Left ventricle myocardium superior (tissue), 1 donor: ENCODE measurements at places on chromosomes 5 and 9.

DNA sequence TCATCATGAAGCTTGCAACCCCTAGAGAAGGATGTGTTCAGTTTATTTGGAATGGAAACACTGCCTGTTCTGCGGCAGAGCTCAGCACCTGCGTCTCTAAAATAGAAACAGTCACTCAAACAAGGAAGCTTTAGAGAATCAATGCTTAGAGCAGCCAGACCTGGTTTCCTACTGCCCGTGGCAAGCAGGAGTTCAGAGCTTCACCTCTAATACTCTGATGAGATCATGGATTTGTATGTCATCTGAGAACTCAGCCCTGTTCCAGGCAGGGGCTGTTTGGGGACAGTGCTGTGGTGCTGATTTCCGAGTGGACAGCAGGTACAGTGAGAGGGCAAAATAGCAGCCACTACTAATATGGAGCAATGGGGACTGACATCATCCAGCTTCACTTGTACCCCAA is 236.0 kb upstream of the IRX1 start:
- DNase-seq: no peak

- DNase-seq: no peak
Observed at GRCh38 chr5:140018920-140019644, 24.0 kb downstream of the NRG2 start.

DNA sequence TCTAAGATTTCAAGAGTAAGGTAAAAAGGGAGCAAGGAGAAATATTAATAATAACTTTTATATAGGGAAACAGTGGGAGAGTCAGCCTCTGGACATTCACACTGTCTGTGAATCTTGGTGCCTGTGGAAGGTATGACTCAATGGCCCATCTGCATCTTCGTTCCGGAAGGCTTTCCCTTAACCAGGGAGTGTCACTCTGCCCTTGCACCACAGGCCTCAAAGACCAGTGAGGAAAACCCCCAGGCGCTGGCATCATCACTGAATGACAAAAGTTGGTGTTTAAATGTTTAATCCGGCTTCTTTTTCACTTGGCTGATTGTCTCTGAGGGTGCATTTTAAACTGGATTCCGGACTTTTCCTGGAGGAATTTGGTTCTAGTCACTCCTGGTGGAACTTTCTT is 522.4 kb upstream of the TLE4 start:
- DNase-seq: no peak

DNA sequence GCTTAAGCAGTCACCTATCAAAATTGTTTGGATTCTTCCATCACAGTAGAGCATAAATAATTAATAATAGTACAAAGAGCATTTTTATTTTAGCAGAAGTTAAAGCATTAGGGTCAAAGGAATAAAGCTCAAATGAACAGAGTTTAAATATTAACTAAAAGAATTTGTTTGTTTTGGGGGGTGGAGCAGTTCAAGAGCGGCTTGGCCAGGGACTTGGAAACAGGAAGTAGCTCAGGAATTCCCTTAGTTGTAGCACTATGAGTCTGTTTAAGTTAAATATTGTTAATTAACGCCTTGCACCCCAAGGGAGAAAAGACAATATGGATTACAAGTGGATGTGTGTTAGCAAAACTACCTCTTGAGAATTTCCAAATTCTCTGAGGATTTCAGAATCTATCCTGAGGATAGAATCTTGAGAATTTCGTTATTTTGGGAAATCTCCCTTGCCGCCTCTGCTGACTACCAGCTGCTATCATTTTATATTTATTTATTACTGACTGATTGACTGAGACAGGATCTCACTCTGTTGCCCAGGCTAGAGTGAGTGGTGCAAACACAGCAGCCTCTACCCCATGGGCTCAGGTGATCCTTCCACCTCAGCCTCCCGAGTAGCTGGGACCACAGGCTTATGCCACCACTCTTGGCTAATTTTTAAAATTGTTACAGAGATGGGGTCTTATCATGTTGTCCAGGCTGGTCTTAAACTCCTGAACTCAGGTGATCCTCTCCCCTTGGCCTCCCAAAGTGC is 96.7 kb upstream of the CHD1 start:
- DNase-seq: no peak

GRCh38 chr9:113416149-113416721 is 5.7 kb downstream of the C9orf43 start:
- no peak for DNase-seq
